ENCODE measurements at places on chromosomes 12 and 14. TPM values are rescaled to one million over a fixed set of nuclear protein-coding genes. Genes with fewer than 3 reads are reported as not detected.

The RDH16 gene
- total RNA-seq: 0.06 TPM

The KLRC1 gene
- not detected for total RNA-seq

The DTX1 gene
- total RNA-seq: not detected

The SRGAP1 gene
- 6.2 TPM for total RNA-seq
